ENCODE measurements at places on chromosomes 6 and 20.

GRCh38 chr20:25309395-25310267 lies 61.7 kb downstream of the PYGB start:
- peak; percentile 65 for DNase-seq

DNA sequence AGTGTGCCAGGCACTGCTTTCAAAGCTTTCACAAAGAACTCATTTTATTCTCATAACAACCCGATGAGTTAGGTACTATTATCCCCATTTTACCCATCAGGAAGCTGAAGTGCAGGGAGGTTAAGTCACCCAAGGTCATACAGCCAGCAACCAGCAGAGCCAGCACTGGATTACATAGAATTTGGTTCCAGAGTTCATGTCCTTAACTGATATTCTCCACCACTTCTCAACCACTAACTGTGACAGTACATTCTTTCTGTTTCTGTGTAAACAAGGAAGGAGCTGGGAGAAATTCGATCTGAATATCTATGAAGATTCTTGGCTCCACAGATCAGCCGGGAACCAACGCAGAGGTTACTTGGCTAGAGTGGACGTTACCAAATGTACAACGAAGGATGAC lies 98.0 kb downstream of the KIF16B start:
- DNase-seq = no peak

- no peak for DNase-seq
Observed at GRCh38 chr6:15368186-15368585, 122.3 kb downstream of the JARID2 start.

GRCh38 chr20:5100684-5101347 lies 18.9 kb downstream of the PCNA start:
- peak; percentile 39 for DNase-seq

GRCh38 chr6:80767808-80768207 lies 661.3 kb downstream of the BCKDHB start:
- peak; percentile 23 for DNase-seq

- peak; percentile 18 for DNase-seq
Observed at GRCh38 chr6:121615493-121615892, 180.0 kb downstream of the GJA1 start.
